ENCODE measurements at places on chromosomes 12 and 14.
A peak's percentile ranks its signal among the peaks of the same experiment; 100 is the strongest.

DNA sequence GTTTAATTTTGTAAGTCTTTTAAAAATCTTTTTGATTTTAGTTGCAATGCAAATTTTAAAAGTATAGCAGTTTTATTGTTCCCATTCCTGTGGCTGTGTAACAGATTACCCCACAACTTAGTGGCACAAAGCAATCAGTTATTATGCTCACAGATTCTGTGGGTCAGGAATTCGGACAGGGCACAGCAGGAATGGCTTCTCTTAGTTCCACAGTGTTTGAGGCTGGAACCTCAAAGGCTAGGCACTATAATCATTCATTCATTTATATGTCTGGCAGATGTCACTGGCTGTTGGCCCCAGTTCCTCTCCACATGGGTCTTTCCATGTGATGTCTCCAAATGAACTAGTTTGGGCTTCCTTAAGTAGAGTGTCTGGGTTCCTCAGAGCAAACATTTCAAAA is 193.3 kb downstream of the RAD51B start:
- DNase-seq, result no peak

DNA sequence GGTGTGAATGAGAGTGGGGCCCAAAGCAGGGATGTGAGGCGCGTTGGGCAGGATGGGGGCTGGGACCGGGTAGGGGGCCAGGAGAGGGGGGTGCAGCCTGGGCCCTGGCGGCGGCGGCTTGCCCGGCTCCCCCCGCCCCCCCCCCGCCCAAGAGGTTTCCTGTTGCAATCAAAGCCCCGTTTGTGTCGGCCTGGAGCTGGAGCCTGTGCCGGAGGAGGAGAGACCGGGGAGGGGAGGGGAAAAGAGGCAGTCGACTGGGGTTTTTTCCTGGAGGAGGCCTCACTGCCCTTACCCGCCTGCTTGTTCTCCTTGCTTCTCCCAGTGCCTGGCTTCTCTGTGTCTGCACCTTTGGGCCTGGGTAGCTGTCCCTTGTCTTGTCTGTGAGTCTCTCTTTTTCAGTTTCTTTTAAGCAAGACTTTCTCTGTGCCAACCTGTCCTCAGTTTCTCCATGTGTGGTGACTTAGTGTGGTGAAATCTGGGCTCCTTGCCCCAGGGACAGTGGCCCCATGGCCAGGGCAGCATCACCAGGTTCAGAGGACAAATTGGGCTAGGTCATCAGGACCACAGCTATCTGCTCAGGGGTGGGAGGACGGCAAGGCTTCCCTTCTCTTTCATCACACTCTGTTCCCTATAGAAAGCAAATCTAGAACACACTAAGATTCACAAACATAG is 8.5 kb downstream of the RARG start:
- DNase-seq, result no peak

DNA sequence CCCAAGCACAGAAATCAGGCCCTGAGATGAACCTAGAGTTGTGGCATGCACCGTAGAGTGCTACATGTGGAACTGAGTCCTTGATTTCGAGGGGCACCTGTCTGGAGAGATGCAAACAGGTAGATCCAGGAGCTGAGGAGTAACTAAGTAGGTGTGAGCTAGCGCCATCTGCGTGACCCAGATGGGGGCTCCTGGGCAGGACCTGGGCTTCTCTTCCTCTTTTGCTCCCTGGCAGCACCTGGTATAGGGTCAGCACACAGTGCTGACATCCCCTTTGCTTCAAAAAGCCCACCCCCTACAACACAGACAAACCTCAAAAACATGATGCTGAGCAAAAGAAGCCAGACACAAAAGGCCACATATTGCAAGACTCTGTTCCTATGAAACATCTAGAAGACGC is 65.8 kb downstream of the PITPNM2 start:
- DNase-seq, result no peak

DNA sequence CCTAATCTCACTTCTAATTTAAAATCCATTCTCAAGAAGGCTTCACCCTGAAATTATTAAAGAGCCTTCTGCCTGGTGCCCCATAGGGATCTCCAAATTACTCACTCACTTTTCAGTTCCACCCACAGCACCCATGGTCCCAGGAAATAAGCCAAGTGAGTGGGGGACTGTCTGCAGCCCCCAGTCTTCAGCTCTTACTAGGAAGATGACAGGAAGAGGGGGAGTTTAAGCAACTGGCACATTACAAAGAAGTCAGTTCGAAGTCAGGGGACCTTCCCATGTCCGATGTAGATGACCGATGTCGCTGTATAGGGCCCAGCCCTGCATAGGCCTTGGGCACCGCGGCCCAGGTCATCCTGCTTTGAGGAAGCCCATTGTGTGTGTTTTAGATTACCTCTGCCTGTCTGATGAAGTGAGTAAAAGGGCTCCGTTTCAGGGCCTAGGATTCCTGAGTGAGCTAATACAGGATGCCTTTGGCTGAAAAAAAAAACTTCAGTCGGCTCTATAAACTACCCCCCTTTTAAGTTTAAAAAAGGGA is 1.9 kb downstream of the ACTN1 start:
- DNase-seq, result no peak

- DNase-seq, result no peak
Observed at GRCh38 chr14:44372807-44373489, 134.1 kb downstream of the FSCB start.

- DNase-seq, result no peak
Observed at GRCh38 chr14:59438195-59438647, 27.0 kb downstream of the GPR135 start.

DNA sequence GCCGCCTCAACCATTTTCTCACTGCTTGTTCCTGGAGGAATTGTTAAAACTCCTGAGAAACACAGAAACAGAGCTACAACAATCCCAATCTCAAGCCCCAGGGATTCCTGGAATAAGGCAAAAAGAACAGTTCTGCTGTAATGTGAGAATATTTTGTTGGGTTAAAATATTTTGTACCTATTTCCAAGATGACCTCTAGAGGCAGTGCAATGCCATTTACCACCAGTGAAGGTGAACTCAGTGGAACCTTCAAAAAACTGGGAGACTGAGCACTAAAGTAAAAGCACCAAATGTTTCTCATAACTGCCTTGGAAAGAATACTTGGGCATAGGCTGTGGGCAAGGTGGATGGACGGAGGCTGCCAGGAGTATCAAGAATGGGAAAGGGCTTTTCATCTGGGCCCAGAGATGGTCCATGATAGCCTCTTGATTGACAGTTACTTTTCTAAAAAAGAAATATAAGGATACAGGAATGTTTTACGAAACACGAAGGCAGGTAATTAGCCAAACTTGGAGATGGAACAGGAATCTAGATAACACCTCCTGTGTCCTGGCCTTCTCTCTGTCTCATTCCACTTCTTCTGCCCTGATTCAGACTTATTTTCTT is 334.0 kb upstream of the FLRT2 start:
- DNase-seq, result no peak

GRCh38 chr14:85542623-85543022 is 12.7 kb downstream of the FLRT2 start:
- no peak for DNase-seq

DNA sequence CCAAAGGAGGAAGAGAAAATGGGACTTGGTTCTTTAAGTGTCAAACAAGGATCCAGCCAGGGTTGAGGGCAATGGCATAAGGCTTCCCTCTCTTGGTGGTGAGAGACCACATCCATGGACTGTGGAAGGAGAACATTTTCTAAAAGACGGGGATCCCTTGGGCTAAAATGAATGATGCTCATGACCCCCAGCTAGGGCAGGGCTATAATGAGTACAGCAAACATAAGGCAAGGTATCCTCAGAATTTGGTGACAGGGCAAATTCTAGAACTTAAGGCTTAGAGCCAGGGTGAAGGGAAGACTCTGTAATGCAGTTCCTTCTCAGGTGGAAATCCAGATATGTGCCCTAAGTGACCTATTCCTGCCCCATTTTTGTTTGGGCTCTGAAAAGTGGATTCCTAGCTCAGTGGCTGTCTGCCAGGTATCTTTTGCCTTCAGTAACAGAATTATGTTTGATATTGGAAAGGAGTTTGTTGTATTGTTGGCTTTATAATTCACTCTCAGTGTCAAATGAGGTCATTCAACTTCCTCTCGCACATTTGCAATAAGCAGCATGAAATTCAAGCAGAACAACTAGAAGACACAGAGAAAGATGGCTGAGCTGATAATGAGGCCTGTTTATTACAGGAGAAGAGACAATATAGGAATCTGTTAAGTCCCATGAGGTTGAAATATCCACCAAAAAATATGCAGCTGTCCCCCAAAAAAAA is 76.8 kb downstream of the DAD1 start:
- DNase-seq, result no peak

DNA sequence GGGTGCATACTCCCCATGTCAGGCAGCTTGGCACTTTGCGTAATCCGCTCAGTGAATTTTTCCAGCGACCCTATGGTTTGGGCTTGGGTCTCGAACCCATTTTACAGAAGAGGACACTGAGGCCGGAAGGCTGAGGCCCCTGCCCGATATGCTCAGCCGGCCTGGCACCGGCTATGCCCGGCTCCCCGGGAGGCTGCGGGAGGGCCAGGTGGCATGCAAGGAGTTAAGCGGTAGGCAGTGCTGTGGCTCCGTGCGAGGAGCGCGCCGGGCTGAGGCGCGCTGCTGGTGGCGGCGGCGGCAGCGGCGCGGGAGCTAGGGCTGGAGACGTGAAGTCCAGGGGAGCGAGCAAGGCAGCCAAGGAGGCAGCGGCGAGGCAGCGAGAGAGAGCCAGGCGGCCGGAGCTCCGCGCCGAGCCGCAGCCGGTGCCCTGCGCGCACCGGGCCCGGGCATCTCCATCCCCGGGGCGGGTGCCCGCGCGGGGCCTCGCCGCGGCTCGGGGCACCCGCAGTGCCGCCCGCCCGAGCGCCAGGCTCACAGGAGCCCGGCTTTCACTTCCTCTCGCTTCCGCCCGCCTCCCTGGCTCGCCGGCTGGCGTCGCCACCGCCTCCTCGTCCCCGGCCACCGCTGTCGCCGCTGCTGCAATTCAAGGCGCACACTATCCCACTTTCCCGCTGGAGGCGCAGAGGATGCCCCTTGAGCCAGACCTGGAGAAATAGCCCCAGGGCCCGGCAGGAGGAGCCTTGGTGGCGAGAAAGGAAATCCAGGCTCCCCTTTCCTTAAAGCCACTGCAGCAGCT is at the start of gene WSCD2:
WSCD2 (plus strand) TSS at position 272 of the 796 bp plus-strand sequence. CDS start 66,545 bp downstream, outside the sequence.
- peak; percentile 25 for DNase-seq

GRCh38 chr12:32544893-32545292 is 134.2 kb upstream of the DNM1L start:
- DNase-seq, result no peak

DNA sequence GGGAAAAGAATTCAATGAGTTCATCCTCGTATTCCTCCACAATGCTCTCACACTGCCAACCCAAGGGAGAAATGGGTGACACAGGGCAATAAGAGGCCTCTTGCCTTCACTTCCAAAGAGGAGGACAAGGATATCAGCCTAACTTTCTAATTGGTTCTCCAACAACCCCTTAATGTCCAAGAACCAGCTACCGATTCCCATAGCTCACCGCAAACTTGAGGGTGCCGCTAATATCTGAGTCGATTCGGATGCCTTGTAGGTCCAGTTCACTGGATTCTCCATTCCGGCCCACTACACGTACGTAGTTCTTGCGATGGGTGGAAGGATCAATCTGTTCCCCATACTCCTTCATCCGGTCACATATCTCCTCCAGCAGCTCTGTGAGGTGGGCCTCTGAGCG is 4.8 kb downstream of the CNPY2 start:
- no peak for DNase-seq

DNA sequence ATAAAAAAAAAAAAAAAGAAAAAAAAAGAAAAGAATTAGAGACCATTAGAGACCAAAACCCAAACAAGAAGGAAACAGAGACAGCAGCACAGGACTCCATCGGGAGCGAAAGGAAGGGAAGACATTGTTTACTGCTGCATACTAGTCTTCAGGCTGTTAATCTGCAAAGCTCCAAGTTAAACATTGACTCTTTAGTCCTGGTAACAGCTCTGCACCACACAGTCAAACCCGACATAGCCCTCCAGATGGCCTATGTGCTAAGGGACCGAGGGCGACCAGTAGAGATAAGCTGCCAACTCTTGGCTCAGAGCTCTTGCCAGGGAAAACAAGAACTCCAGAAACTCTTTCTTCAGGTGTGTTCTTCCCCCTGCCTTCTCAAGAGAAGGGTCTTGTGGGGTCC is 7.8 kb downstream of the P2RX4 start:
- peak; percentile 62 for DNase-seq

DNA sequence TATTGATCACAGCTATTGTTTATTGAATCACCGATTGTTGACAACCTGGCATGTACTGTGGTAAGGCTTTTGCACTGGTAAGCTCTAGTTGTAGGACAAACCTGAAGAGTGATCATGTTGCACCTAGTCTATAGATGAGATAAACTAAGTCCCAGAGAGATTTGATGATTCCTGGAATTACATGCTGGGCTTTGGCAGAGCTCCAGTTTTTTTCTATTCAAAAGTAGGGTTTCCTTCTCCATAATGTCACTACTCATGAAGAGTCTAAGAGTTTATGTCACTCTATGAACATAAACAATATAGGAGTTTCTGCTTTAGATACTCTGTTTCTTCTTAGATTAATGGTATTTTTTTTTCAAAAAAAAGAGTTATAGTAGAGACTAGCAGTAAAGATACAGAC is 72.0 kb downstream of the BMP4 start:
- DNase-seq, result no peak

DNA sequence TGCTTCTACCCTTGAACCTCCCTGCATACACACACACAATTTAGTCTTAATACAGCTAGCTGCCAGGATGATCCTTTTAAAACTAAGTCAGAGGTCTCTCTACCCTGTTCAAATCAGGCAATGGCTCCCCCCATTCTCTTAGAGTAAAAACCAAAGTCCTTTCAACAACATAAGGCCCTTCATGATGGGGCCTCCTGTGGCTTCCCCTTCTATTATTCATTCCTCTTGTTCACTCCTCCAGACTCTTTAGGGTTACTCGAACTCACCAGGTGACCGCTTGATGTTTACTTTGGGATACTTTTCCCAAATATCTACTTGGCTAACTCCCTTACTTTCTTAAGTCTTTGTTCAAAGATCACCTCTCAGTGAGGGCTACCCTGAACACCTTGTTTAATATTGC is 30.4 kb downstream of the DENND5B start:
- DNase-seq, result no peak

GRCh38 chr12:9731797-9732196 is 1.1 kb downstream of the CLECL1 start:
- no peak for DNase-seq

- no peak for DNase-seq
Observed at GRCh38 chr12:110754101-110754793, 11.6 kb upstream of the PPP1CC start.

GRCh38 chr14:60505448-60505847 is 3.5 kb upstream of the SIX6 start:
- DNase-seq, result no peak

GRCh38 chr14:54493293-54493692 is 4.5 kb upstream of the GMFB start:
- DNase-seq, result peak; percentile 39

DNA sequence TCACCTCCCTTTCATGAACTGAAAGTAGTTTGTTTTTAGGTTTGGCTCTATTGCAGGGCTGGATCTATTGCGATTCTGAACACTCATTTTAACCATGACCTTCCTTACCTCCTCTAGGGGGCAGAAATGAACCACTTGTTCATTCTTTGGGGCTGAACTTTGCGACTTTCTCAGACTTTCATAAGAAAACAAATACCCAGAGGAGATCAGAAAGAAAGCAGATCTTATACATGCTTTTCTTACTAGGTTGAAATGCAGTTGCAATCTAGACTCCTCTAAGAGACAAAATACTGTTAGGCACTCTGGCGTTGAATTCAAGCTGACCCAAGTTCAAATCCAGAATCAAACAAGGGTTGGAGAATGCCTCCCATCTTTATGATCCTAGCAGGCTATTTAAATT is 32.6 kb upstream of the PLEKHG3 start:
- DNase-seq, result no peak
